ENCODE measurements at places on chromosomes 7 and 10.

- peak; percentile 73 for DNase-seq
Measured at GRCh38 chr7:35729061-35729783, 34.3 kb upstream of the HERPUD2 start.

- DNase-seq: no peak
Measured at GRCh38 chr7:1757601-1758000, 87.5 kb downstream of the ELFN1 start.

DNA sequence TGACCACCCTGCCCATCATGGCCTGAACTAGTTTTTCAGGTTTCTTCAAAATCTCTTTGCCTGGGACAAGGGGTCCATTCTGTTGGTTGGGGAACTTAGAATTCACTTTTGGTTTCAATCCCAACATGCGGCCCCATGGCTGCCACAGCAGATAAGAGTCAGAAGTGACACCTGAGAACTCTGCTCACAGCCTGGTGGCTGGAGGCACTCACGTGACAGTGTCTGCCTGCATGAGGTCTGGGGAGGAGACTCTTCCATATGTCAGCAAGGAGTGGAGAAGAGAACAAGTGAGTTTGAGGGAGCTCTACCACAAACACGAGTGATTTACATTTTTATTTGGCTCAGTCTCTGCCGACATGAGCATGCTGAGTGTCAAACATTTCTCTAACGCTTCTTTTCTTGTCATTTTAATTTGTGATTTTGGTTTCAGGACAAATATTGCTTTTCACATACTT, 370.4 kb downstream of the TNS3 start:
- DNase-seq: no peak

DNA sequence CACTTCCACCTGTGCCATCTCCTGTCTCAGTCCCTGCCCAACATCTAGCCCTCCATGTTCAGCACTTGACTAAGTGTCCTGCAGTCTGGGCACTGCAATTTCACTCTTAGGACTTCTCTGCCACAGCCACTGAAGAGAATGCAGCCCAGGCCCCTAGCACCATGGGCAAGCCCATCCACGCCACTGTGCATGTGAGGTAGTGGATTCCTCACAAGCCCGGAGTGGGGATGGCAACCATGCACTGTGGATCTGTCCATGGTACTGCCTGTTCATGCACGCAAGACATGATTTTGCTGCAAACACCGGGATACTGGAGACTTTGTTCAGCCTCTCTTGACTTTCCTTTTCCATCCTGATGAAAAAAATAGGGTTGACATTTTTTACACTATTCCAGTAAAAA, 12.3 kb downstream of the DDC start:
- DNase-seq: no peak

DNA sequence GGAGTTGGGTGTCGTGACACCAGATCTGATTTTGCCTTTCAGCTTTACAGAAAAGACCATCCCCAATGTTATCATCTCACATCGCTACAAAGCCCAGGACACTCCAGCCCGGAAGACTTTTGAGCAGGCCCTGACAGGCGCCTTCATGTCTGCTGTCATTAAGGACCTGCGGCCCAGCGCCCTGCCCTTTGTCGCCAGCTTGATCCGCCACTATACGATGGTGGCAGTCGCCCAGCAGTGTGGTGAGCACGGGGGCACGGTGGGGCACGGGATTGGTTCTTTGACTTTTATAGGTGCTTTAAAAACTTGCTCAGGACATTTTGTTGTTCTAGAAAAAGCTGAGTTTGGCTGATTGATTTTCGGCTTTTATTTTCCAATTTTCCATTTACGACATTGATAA, 48.8 kb downstream of the TRRAP start:
- DNase-seq: no peak

DNA sequence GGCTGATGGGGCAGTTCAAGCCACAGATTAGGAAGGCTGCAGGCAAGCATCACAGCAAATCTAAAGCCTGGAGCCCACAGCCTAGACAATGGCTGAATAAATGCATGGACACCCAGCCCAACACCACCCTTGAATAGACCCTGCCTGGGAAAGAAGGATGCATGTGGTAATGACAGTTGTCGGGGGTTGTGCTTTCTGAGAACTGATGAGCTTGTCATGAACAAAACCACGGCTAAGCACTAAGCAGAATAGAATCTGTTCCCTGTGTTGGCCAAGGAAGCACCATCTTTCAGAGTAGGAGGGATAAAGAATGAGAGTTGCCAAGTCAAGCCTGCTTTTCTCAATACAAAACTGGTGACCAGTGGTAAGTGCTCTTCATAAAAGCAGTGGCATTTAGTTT, 66.1 kb upstream of the JCAD start:
- no peak for DNase-seq

- DNase-seq: no peak
Measured at GRCh38 chr7:20083781-20084180, 133.4 kb downstream of the MACC1 start.

GRCh38 chr10:14118953-14119352, 211.8 kb downstream of the FRMD4A start:
- no peak for DNase-seq
